K562 (cell line): ENCODE measurements at places on chromosomes 4 and X. TPM values are rescaled to one million over a fixed set of nuclear protein-coding genes. Genes with fewer than 3 reads are reported as not detected.

ETDA gene
- total RNA-seq: not detected in 2 replicates

CTAG1B gene
- not detected in 2 replicates for total RNA-seq

HAND2 gene
- total RNA-seq: 6.0 and 6.6 TPM in 2 replicates

DNA sequence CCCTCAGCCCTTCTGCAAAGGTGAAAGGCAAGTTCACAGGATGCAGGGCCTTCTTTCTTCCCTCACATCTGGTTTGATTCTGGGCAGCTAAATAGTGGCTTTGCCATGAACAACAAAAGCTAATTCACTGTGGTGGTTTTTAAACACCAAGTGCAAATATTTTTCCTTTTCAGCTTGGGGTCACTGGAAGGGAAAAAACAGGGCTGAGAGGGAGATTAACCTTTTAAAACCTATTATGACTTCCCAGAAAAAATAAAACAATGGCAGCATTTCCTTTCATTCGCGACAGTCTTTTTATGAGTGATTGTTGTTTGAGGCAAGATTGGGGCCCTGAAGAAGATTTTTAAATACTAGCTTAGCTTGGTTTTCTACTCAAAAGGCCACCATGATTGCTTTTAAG, 103.7 kb upstream of the SCML1 start:
- DNase-seq: no peak

DNA sequence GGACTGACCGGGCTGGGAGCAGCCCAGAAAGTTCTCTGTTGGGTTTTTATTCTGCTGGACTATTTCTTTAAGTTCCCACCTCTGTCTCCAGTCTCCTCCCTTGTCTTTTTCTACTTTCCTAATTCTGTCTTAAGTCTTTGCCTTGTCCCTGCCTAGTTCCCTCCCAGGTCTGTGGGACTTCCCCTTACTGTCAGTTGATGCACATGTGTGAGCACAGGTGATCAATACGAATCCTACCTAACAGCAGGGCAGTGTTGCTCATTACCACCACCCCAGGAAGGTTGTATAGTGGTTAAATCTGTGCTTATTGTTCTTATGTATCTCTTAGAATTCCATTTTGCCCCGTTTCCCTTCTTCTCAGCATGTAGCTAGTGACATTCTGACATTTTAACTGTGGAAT, 62.1 kb downstream of the GALNTL6 start:
- no peak for DNase-seq

DNA sequence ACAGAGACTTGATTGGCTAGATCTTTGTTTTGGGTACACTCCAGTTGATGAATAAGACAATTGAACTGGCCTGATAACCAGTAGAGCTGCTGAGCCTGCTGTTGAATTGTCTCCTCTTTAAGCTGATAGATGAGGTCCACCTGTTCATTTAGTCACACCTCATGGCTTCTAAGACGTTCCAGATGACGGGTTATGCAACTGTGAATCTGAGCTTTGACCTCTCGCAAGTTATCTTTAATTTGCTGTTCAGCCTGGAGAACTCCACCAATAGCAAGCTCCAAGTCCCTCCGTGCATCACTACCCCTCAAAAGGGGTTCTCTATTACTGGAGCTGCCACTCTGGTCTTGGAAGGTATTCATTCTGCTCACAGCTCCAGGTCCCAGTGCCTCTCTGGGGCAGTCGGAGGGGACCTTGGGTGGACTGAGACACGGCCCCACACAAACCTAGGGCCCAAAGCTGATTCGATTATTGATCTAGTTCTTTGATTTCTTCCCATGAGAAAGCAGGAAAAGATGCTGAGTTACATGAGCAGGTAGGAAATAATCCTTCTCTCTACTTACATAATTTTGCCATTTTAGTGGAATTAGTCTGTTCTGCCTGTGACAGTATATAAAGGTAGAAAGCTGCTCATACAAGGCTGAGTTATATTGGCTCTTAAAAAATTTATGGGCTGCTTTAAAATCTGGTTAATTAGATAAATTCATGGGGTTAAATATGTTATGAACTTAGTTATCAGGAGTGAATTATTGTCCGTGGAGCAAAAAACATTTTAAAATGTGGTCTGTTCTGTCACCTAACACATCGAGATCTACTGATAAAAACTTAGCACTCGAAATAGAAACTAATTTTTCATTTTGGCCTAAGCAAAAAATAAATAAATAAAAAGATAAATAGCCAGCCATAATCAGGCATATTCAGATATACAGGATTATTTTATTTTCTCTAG, 6.8 kb downstream of the MMAA start:
- DNase-seq: no peak

- DNase-seq: no peak
Measured at GRCh38 chr4:65656008-65656407, 14.3 kb downstream of the EPHA5 start.

- DNase-seq: no peak
Measured at GRCh38 chr4:74449571-74450297, 4.8 kb downstream of the AREG start.

DNA sequence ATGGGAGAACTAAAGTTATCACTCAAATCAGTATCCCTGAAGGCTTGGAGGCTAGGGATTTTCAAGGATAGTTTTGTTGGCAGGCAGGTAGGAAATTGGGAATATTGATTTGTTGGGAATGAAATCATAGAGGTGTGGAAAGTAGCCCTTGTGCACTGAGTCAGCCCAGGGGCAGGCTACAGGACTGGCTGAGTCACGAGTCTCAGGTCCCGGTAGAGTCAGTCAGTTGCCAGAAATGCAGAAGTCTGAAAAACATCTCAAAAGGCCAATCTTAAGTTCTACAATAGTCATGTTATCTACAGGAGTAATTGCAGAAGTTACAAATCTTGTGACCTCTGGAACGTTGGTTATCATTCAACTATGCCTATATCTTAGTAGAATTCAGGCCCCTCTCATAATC, 153.1 kb downstream of the GC start:
- no peak for DNase-seq

- DNase-seq: no peak
Measured at GRCh38 chrX:81377329-81377728, 175.4 kb downstream of the SH3BGRL start.

GRCh38 chrX:28120072-28120471, 138.8 kb upstream of the DCAF8L1 start:
- no peak for DNase-seq

DNA sequence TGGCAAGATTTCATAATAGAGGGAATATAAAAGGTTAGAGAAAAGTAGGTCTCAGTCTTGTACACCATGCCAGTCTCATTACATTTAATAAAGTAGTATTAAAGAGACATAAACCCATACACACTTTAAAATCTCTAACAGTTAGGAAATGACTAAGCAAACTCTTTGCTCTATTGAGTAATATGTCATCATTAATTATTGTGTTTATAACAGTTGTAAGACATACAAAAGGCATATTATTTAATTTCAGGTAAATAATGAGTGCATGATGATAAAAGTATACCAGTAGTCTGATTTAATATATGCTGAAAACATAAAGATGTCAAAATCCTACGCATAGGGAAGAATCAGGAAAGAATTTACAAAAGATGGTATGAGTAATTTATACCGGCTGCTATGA, 31.0 kb upstream of the FGG start:
- DNase-seq: no peak

GRCh38 chr4:124854968-124855367, 142.4 kb upstream of the ANKRD50 start:
- DNase-seq: no peak

DNA sequence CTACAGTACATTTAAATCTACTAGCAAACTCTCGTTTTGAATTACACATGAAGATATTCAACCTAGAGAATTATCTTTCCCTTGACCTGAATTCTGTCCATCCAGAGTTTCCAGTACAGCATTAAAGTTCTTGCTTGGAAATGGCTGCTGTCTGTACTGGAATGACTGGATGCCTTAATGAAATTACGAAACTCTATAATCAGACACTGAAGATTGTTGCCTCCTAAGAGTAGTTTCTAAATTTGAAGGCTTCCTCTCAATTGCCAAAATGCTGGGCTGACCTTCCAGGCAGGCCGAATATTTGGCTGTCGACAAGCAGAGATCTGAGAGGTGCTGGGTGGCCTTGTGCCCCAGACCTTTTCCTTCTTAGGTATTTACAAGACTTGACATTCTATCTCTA, 215.1 kb upstream of the GPC4 start:
- no peak for DNase-seq

GRCh38 chr4:139745111-139745639, 79.6 kb downstream of the MGST2 start:
- DNase-seq: no peak

DNA sequence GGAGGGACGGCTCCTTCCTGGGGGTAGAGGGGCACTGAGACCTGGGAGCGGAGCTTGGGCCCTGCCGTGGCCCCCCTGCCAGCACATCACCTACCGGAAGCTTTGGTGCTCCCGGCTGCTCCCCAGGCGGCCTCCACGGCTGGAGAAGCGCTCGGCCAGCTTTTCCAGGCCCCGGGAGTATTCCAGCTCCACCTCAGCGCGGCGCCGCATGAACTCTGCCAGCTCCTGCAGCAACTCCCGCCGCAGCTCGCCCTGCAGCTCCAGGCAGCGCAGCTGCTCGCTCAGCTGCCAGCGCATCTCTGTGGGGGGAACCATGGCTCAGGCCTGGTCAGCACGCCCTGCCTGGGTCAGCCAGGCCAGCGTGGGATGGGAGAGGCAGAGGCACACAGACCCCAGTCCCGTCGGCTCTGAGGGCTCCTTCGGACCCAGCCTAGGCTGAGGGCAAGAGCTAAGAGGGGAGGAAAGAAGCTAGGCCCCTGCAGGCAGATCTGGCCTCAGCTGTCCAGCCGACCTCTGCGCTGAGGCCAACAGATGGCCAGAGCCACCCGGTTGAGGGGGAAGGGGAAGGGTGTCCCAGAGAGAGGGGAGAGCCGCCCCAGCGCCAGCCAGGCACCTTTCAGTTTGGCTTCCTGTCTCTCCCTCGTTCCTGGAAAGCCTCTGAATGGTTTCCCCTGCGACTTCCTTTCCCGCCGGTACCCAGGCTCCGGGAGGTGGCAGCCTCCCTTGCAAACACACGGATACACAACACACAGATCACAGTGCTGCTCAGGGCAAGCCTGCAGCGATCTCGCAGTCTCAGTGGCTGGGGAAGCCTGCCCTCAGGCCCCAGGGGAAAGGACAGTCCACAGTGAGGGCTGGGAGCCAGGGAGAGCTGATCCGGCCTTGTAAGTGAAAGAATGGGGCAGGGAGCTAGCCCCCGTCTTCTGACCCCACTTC, 4.3 kb downstream of the ARHGAP4 start:
- DNase-seq: no peak

GRCh38 chrX:96314985-96315384, 369.7 kb upstream of the DIAPH2 start:
- DNase-seq: no peak

DNA sequence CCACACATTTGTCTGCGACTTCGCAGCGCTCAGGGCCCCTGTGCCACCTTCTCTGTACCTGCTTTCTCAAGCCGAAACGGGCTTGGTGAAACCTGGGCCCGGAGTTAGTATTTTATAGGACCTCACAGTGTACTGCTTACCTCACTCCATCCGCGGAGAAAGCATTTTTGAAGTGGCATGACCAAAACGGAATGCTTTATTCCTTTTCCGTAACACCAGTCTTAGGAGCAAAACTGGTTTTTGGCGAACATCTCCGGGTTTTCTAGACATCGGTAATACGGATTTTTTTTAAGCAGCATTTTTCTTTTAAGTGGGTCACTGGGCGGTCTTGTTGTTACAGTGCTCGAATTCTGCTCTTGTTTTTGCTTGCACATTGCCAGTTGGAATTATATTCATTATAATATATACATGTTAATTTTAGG, 3.6 kb downstream of the ZIC3 start:
- no peak for DNase-seq

GRCh38 chr4:37392521-37393255, 148.1 kb downstream of the NWD2 start:
- no peak for DNase-seq

DNA sequence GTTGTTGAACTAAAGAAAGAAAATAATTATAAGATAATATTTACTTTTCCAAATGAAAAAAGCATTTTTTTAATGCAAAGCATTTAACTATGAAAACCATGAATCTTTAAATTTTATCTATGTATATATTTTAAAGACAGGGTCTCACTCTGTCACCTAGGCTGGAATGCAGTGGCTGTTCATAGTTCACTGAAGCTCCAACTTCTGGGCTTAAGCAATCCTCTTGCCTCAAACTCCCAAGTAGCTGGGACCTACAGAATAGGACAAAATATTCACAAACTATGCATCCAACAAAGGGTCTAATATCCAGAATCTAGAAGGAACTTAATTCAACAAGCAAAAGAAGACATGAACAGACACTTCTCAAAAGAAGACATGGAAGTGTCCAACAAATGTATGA, 55.9 kb upstream of the ALB start:
- DNase-seq: no peak
